ENCODE measurements at places on chromosomes 6 and 20. TPM values are rescaled to one million over a fixed set of nuclear protein-coding genes. Genes with fewer than 3 reads are reported as not detected.

DNA sequence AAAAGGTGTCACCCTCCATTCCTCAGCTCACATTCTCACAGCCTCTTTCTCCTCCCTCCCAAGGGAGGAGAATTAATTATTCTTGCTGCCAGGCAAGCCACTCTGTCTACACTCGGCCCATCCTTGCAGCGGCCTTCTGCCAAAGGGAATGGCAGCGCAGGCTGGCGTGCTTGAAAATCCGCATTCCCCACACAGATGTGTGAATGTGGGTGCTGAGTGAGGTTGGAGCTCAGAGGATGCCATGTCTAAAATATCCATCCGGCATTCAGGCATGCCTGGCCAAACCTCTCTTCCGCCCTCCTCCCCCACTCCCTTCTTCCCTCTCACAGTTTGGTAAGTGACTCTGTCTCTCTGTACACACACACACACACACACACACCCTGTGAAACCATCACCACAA, 27.7 kb downstream of the PNPLA1 start:
- H3K27me3 ChIP-seq = peaks cover 5% of the 10 kb centered on the region
- H3K4me3 ChIP-seq = no peak overlapping the region
- DNase-seq = no peak
- H3K36me3 ChIP-seq = no peaks in the 10 kb centered on the region

DNA sequence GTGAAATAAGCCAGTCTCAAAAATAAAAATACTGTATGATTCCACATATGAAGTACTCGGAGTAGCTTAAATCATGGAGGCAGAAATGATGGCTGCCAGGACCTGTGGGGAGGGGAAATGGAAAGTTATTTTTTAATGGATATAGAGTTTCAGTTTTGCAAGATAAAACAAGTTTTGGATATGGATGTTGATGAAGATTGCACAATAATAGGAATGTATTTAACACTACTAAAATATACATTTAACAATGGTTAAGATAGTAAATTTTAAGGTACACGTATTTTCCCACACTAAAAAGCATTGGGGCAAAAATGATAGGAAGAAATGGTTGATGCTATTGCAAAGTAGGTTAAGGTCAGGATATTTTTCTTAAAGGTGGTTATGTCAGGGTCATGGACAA, 1058.9 kb upstream of the MAP3K7 start:
- H3K27me3 ChIP-seq = no peaks in the 10 kb centered on the region
- no peaks in the 10 kb centered on the region for H3K4me1 ChIP-seq
- no peak overlapping the region for H3K27ac ChIP-seq
- no peaks in the 10 kb centered on the region for H3K36me3 ChIP-seq
- no peak for DNase-seq
- no peak overlapping the region for H3K4me3 ChIP-seq

GRCh38 chr6:72212686-72213085, 326.3 kb downstream of the RIMS1 start:
- no peak for DNase-seq
- no peak overlapping the region for H3K27ac ChIP-seq
- no peak overlapping the region for H3K4me3 ChIP-seq
- H3K27me3 ChIP-seq = no peaks in the 10 kb centered on the region

- no peaks in the 10 kb centered on the region for H3K36me3 ChIP-seq
- H3K4me1 ChIP-seq = peaks cover 19% of the 10 kb centered on the region
- DNase-seq = no peak
- H3K27me3 ChIP-seq = no peaks in the 10 kb centered on the region
Observed at GRCh38 chr20:38193586-38194105, 28.6 kb upstream of the TGM2 start.

- no peak for DNase-seq
- no peaks in the 10 kb centered on the region for H3K36me3 ChIP-seq
- H3K4me3 ChIP-seq = no peak overlapping the region
- peaks cover 4% of the 10 kb centered on the region for H3K4me1 ChIP-seq
Observed at GRCh38 chr6:44381739-44382138, 5.8 kb upstream of the CDC5L start.

DNA sequence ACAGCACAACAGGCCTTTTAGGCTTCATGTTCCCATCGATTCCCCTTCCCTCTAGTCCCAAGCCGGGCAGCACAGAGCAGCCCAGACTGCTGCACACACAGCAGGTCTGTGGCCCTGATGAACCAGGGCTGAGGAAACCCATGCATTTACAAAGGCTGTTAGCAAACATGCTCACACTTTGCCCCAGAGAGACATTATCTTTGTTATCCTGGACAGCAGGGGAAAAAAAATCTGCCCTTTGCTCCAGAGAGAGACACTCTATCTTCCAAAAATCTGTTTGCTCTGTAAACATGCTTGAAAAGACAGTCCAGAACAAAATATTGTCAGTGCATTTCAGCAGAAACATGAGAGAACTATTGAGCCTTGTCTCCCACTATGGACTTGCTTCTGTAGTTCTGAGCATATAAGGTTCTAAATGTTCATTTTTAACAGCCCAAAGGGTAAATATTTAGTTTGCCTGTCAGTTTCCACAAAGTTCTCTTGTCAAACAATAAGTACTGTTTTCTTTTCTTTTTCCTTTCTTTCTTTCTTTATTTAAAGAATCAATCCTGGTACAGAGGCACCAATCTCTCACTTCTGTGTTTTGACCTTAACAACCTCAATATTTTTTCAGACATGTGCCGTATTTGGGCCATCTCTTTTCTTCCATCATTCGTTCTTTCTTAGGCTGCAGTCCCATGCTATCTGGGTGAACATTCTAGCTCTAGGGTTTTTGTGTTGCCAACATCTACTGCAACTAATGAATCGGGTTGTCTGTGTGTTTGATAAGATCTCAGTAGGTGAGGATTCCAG, 468.0 kb downstream of the EPM2A start:
- H3K4me1 ChIP-seq = no peaks in the 10 kb centered on the region
- H3K4me3 ChIP-seq = no peak overlapping the region
- H3K27me3 ChIP-seq = no peaks in the 10 kb centered on the region
- DNase-seq = no peak
- H3K27ac ChIP-seq = no peak overlapping the region

GRCh38 chr20:1438361-1438760, 28.3 kb downstream of the NSFL1C start:
- H3K36me3 ChIP-seq = peaks cover 25% of the 10 kb centered on the region
- H3K27ac ChIP-seq = no peak overlapping the region
- H3K27me3 ChIP-seq = no peaks in the 10 kb centered on the region
- H3K4me1 ChIP-seq = peaks cover 10% of the 10 kb centered on the region
- DNase-seq = no peak
- no peak overlapping the region for H3K4me3 ChIP-seq

DNA sequence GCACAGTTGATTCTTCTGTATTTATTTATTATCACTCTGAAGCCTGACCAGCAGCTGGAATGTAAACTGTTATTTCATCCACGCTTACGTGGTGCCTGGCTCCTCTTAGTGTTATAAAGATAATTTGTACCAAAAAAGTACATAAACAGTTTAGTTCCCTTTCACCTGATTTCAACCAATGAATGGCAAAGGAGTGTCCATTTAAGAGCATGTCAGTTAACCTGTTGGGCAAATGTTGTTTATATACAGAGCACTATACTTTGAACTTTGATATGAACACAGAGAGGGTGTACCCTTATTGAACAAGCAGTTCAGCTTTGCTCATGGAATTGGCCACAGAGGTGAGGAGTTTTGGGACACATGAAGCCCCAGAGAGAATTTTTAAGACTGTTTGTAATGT, 7.2 kb upstream of the CTCFL start:
- no peaks in the 10 kb centered on the region for H3K36me3 ChIP-seq
- no peak for DNase-seq
- H3K27me3 ChIP-seq = no peaks in the 10 kb centered on the region
- H3K27ac ChIP-seq = no peak overlapping the region

DNA sequence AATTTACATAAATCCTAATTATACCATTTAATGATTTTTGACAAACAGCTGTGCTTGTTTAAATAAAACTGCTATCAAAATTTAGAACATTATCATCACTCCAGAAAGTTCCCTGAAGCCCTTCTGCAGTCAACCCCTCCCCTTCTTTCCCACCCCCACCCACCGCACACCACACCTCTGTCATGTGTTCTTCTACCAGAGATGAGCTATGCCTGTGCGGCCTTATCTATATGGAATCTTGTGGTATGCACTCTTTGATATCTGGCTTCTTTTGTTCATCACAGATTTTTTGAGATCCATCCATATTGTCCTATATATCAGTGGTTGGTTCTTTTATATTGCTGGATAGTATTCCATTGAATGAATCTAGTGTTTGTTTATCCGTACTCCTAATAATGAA, 7.2 kb downstream of the MYLIP start:
- H3K4me1 ChIP-seq = peaks cover 79% of the 10 kb centered on the region
- H3K36me3 ChIP-seq = peaks cover 11% of the 10 kb centered on the region
- no peak for DNase-seq
- no peak overlapping the region for H3K27ac ChIP-seq
- H3K27me3 ChIP-seq = no peaks in the 10 kb centered on the region

- H3K4me1 ChIP-seq = no peaks in the 10 kb centered on the region
- no peak overlapping the region for H3K4me3 ChIP-seq
- no peaks in the 10 kb centered on the region for H3K36me3 ChIP-seq
- DNase-seq = no peak
- H3K27me3 ChIP-seq = no peaks in the 10 kb centered on the region
Observed at GRCh38 chr6:114989279-114989964, 646.6 kb upstream of the HS3ST5 start.

DNA sequence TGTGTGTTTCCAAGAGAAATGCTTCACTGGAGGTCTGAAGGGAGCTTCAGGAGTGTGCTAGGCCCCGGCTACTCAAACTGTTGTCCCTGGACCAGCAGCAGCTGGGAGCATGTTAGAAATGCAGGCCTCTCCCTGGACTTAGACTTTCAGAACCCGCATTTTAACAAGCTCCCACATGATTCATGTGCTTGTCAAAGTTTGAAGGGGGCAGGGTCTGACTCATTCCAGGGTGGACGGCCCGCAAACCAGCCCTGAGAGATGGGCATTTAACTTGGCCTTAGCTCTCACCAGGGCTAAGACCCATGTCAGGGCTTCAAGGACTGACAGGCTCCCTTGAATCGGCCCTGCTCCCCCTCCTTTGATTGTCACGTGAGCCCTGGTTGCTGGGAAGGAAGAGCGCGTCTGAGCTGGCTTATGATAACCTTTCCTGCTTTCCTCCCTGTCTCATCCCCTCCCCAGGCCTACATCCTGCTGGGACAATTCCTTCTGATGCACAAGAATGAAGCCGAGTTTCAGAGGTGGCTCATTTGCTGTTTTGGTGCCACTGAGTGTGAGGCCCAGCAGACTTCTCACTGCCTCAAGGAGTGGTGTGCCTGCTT, 35.5 kb downstream of the BANF2 start:
- DNase-seq = no peak
- no peak overlapping the region for H3K4me3 ChIP-seq
- H3K4me1 ChIP-seq = no peaks in the 10 kb centered on the region
- H3K27ac ChIP-seq = no peak overlapping the region

DNA sequence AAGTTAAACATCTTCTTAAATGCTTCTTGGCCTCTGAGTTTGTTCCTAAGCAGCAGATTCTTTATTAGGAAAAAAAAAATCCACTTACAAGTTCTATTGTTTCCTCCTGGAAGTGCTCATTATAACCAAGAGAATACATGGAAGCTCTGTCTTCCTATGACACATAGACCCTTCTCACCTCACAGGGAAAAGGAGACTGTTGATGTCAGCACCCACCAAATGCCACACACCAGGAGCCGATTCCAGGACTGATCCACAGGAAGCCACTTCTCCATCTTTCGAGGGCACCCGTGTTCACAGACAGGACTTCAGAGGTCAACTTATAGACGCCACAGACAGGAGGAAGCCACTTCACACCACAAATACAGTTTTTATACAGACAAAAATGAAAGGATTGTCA, 13.4 kb upstream of the BNIP5 start:
- H3K4me1 ChIP-seq = no peaks in the 10 kb centered on the region
- DNase-seq = peak; percentile 7
- H3K4me3 ChIP-seq = no peak overlapping the region
- no peaks in the 10 kb centered on the region for H3K36me3 ChIP-seq
- H3K27me3 ChIP-seq = no peaks in the 10 kb centered on the region
- H3K27ac ChIP-seq = peak overlapping the region; percentile 55

- DNase-seq = no peak
- no peak overlapping the region for H3K27ac ChIP-seq
- H3K4me3 ChIP-seq = no peak overlapping the region
- no peaks in the 10 kb centered on the region for H3K36me3 ChIP-seq
Observed at GRCh38 chr6:27851440-27851839, 60.8 kb downstream of the OR2B2 start.

GRCh38 chr20:14882157-14882556, 544.7 kb upstream of the FLRT3 start:
- no peak for DNase-seq
- H3K27ac ChIP-seq = no peak overlapping the region
- H3K36me3 ChIP-seq = no peaks in the 10 kb centered on the region
- no peaks in the 10 kb centered on the region for H3K4me1 ChIP-seq
- H3K4me3 ChIP-seq = no peak overlapping the region

Gene KIAA1755
- 2.3 TPM for total RNA-seq

Gene CCM2L
- 23.2 TPM for total RNA-seq

Gene ZMYND8
- total RNA-seq = 45.7 TPM

Gene LST1
- 68.1 TPM for total RNA-seq

Gene GRM1
- total RNA-seq = 0.09 TPM

Gene RNF182
- total RNA-seq = 6.1 TPM

Measured in upper lobe of right lung (tissue), 1 donor.